Chondrocyte (in vitro differentiated cells): ENCODE measurements at places on chromosomes 4 and X. TPM values are rescaled to one million over a fixed set of nuclear protein-coding genes. Genes with fewer than 3 reads are reported as not detected.
A peak's percentile ranks its signal among the peaks of the same experiment; 100 is the strongest.

Gene NPY1R
- total RNA-seq, result 0.22 TPM in 2 of 3 replicates, not detected in the other

Gene WWC2
- 41.5 to 54.5 TPM (median 48.0 TPM) in 3 replicates for total RNA-seq

DNA sequence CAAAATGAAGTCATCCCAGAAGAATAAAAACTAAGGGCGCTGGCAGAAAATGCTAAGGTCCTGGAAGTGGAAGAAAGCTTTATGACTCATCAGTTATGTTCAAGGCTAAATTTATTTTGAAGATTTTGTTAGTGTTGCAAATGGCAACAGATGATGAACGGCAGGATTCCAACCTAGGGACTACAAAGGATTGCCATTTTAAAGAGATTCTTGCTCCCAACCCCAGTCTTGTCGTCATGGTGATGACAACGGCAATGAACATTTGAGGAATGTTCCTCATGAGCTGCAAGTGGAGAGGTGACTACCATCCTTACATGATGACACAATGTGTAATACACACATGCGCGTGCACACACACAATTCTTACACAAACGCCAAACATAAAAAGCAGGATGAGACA is 54.4 kb upstream of the FTHL17 start:
- no peak overlapping the region for H3K4me3 ChIP-seq
- DNase-seq, result no peak
- no peaks in the 10 kb centered on the region for H3K27me3 ChIP-seq

DNA sequence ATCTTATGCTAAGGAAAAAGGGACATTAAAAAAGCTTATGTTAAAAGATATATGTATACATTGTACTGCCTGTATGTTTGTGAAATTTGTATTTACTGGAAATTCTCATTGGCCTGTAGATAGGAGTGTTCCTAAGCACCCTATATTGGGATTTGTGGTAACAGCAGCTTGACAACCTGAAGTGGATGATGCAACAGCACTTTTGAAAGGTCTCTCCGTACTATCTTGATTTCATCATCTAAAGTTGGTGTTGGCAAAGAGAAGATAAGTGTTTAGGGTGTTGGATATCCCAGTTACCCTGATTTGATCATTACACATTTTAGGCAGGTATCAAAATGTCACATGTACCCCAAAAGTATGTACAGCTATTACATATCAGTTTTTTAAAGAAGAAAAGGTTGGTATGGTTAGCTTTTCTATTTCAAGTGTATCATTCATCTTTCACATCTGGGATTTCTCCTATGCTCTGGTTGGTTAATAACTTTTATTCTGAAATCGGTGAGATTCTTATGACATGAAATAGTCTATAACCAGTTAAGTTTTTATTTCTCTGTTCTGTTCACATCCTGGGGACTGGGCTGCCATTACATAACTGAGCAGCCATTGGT is 10.3 kb downstream of the HADH start:
- no peak overlapping the region for H3K27ac ChIP-seq
- no peak overlapping the region for H3K4me3 ChIP-seq
- H3K4me1 ChIP-seq, result peaks cover 47% of the 10 kb centered on the region

DNA sequence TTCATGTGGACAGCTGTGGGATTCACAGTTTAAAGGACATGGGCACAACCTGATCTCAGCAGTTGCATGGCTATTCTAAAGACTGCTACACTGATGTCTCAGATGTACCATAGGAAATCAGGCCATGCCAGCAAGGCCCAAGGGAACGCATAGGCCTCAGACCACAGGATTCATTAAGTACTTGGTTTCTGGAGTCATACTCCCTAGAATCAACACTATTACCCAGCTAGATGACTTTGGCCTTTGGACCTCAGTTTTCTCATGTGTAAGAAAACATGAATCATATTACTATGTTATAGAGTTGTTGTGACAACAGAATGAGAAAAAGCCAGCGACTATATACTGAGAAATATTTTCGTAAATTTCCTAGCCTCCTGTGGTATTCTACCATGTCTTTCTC is 67.9 kb downstream of the NHS start:
- H3K36me3 ChIP-seq, result no peaks in the 10 kb centered on the region
- H3K4me3 ChIP-seq, result no peak overlapping the region
- H3K4me1 ChIP-seq, result peaks cover 9% of the 10 kb centered on the region
- no peak for DNase-seq

GRCh38 chr4:53863158-53863557 is 201.2 kb downstream of the CHIC2 start:
- H3K36me3 ChIP-seq, result no peaks in the 10 kb centered on the region
- no peak for DNase-seq
- H3K27me3 ChIP-seq, result no peaks in the 10 kb centered on the region
- H3K4me1 ChIP-seq, result peaks cover 27% of the 10 kb centered on the region

Gene UCHL1
- 771 to 856 TPM (median 807 TPM) in 3 replicates for total RNA-seq

GRCh38 chrX:63526863-63527262 is 175.7 kb upstream of the SPIN4 start:
- H3K4me3 ChIP-seq, result no peak overlapping the region
- peaks cover 4% of the 10 kb centered on the region for H3K36me3 ChIP-seq
- H3K27me3 ChIP-seq, result no peaks in the 10 kb centered on the region
- no peak overlapping the region for H3K27ac ChIP-seq
- no peak for DNase-seq

- H3K4me1 ChIP-seq, result peaks cover 6% of the 10 kb centered on the region
- no peaks in the 10 kb centered on the region for H3K36me3 ChIP-seq
- no peak overlapping the region for H3K4me3 ChIP-seq
- DNase-seq, result no peak
These were observed 101.1 kb downstream of the AREG start for GRCh38 chr4:74546057-74546456.

- peaks cover 63% of the 10 kb centered on the region for H3K4me1 ChIP-seq
- peak overlapping the region; percentile 74 for H3K27ac ChIP-seq
- no peaks in the 10 kb centered on the region for H3K27me3 ChIP-seq
- DNase-seq, result no peak
- H3K36me3 ChIP-seq, result no peaks in the 10 kb centered on the region
These were observed 61.7 kb downstream of the MAML3 start for GRCh38 chr4:140092094-140092851.

Gene SMIM43
- total RNA-seq, result 0.34 TPM in 1 of 3 replicates, not detected in the others

Gene ADAD1
- not detected in 3 replicates for total RNA-seq

Gene CLNK
- total RNA-seq, result not detected in 3 replicates

DNA sequence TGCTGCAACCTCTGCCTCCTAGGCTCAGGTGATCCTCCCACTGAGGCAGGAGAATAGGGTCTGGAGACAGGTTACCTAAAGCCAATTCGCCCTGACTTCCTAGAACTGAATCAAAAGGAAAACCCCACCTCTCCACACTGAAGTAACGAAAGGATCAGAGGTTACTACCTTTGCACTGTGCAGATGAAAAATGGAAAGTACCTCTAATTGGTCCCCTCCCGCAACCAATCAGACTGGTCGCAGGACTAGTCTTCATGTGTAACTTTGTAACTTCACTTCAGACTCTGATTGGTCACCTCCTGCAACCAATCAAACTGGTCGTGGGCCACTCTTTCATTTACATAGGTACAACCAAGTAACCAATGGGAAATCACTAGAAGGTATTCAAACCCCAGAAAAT is 61.1 kb downstream of the ATXN3L start:
- H3K4me3 ChIP-seq, result no peak overlapping the region
- no peak for DNase-seq
- peaks cover 10% of the 10 kb centered on the region for H3K4me1 ChIP-seq
- no peak overlapping the region for H3K27ac ChIP-seq
- H3K27me3 ChIP-seq, result no peaks in the 10 kb centered on the region
- H3K36me3 ChIP-seq, result no peaks in the 10 kb centered on the region

DNA sequence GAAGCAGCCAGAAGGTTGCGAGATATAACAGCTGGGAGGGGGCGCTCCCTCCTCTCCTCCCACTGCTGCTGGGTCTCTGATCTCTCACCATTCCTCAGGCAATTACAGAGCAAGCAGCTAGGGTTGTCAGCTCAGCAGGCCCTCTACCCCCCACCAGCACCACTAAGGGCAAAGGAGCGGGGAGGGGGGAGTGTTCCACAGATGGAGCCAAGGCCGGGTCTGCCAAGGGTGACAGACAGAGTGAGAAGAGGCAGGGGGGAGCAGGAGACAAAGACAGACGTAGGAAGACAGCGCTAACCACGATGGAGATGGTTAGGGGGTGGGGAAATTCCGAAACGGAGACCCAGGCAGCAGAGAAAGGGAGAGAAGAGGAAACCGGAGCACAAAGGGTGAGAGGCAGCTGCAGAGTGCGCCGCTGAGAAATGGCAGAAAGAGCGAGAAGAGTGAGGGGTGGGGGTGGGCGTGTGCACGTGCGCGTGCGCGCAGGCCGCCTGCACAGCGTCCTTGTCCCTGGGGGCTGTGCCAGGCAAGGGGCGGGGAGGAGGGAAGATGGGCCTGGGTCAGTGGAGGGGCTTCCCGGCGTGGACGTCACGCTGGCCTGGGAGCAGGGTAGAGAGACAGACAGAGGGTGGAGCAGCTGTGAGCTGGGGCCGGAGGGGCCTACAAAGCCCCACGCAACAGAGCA is 6.9 kb downstream of the L1CAM start:
- H3K4me1 ChIP-seq, result no peaks in the 10 kb centered on the region
- no peak overlapping the region for H3K27ac ChIP-seq
- peaks cover 4% of the 10 kb centered on the region for H3K27me3 ChIP-seq
- DNase-seq, result no peak

- no peak for DNase-seq
- H3K4me1 ChIP-seq, result no peaks in the 10 kb centered on the region
- peaks cover 33% of the 10 kb centered on the region for H3K27me3 ChIP-seq
- H3K36me3 ChIP-seq, result no peaks in the 10 kb centered on the region
These were observed 77.6 kb downstream of the CFAP299 start for GRCh38 chr4:80413086-80413485.

Gene SLC6A14
- total RNA-seq, result not detected in 3 replicates

DNA sequence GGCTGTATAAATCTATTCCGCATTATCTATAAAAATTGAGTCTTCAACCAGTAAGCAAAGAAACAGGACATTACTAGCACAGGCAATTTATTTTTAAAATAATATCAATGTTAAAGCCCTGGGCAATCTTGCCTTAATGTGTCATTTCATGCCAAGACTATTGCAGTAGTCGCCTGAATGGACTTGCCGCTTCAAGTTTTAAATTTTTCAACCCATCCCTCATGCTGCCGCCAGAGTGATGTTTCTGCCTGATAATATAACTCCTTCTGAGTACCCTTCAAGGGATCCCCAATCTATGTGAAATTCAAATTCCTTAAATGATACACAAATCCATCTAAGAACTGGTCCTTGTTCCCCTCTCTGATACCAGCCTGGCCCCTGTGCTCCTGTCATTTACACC is 66.9 kb downstream of the PRSS12 start:
- H3K4me3 ChIP-seq, result no peak overlapping the region
- H3K27me3 ChIP-seq, result no peaks in the 10 kb centered on the region
- peaks cover 55% of the 10 kb centered on the region for H3K4me1 ChIP-seq
- H3K36me3 ChIP-seq, result no peaks in the 10 kb centered on the region
- no peak overlapping the region for H3K27ac ChIP-seq
- no peak for DNase-seq

DNA sequence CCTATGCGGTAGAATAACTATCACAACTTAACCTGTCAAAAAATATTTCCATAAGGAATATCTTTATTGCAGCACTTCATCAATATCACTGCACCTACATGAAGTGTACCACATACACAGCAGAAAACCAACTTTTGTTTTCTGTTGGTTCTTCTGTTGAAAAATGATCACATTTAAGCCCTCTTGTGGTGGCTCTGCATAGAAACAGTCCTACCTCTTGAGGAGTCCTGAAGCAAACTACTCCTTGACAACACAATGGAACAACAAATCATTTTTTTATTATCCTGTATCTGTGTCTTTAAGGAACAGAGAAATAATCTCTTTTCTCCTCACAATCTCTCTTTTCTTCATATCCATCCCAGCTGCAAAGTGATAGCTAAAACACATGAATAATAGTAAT is 39.8 kb upstream of the ATOH1 start:
- no peak overlapping the region for H3K27ac ChIP-seq
- H3K27me3 ChIP-seq, result peaks cover 19% of the 10 kb centered on the region
- no peaks in the 10 kb centered on the region for H3K36me3 ChIP-seq
- H3K4me1 ChIP-seq, result no peaks in the 10 kb centered on the region
- H3K4me3 ChIP-seq, result no peak overlapping the region
